ENCODE measurements at places on chromosomes 5 and 9.

DNA sequence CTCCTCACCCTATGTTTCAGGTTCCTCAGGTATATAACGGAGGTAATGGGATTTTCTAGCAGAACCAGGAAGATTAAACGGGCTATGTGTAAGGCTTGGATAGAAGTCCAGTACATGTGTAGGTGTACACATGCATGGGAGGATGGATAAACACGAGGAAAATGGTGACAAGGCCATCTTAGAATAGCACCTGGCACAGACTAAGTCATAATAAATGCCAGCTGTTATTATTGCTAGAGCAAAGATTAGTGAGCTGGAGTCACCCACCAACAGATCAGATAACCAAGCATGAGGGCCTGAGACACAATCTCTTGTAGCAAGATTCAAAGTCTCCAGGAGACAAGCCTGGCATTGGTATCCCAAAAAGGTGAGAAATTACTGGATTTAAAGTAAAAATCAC, 21.1 kb downstream of the SPOCK1 start:
- no peak for DNase-seq

DNA sequence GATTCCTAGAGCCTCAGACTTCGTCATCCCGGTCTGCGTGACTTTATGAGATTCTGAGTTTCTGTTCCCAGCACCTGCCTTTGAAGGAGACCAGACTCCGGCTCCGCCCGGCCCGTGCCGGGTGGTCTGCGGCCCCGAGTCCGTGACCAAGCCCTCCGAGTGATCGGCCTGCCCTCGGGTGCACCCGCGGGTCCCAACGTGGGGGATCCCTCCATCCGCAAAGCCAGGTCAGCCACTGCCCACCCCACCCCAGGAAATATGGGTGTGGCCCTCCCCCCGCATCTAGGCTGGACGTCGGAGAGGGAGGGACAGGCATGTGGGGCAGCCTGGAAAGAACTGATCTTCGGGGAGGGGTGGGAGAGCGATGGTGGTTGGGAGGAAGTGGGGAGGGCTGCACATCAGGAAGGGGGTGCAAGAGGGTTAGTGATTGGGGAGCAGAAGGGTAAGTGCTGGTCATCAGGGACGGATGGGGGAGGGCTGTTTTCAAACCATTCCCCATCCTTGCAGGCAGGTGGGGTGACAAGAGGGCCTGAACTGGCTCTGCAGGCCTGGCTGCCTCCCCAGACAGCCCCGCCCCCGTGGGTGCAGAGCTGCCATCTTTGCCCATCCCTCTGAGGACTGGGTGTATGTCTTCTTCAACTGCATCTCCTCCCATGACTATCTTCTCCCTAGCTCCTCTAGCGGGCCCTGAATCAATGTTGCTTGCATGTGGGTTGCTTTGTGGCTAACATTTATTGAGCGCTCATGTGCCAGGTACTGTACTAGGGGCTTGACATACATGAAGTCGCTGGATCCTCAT, 747 bp downstream of the LRSAM1 start:
- DNase-seq: peak; percentile 61

GRCh38 chr5:4230786-4231641, 635.4 kb downstream of the IRX1 start:
- DNase-seq: no peak

DNA sequence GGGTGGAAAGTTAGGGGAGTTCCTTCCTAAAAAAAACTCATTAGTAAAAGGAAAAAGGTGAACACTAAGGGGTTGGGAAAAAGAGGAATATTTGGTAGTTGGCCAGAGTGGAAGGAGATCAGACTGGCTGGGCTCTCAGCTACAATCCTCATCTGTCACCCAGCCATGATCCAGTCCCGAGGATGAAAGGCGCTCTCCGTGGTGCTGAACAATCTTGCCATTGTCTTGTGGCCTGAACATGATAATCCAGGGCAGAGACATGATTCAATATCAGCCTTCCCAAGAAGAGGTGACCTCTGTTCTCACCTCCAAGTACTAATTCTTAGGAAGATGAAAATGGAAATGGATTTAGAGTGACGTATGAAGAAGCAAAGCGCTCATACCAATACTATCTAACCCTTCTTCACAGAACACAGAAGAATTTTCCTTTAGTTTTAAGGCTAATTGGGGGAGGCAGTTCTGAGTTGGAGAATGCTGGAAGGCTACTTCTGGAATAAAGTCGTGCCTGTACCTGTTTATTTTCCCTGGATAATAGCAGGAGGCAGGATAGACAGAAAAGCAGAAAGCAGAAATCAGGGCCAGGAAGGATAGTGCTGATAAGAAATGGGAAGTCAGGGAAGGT, 36.6 kb upstream of the MYORG start:
- no peak for DNase-seq

DNA sequence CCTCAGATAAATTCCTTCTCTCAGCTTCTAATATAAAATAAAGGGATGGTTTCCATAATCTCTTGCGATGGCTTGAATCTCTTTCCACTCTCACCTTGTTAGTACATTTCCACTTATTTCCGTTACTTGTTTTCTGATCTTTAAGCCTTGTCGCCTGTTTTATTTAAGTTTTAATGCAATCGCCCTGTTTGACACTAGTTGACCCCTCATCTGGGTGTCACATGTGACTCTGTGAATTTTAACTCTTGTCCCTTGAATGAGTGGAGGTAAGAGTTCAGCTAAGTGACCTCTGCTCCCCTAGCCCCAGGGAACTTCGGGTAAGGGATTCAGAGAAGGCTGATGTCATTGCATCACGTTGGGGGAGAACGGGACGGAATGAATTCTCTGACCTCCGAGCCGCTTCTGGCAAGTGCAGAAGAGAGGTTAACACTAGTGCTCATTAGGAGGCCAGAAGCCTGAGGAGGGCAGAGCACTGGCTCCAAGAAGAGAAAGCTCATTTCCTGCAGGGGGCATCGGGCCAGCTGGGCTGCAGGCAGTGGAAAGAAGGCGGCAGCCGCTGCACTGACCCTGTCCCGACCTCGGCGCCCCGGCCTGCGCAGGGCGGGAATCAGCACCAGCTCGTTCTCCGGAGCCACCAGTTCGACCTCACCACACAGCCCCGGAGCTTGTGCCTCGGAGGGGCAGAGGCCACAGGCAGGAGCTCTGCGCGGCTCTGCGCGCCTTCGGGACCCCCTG, 569 bp downstream of the HINT2 start:
- peak; percentile 48 for DNase-seq

- DNase-seq: no peak
Measured at GRCh38 chr5:14129123-14129522, 14.0 kb upstream of the TRIO start.

GRCh38 chr9:470552-471194, 256.0 kb downstream of the DOCK8 start:
- DNase-seq: no peak

DNA sequence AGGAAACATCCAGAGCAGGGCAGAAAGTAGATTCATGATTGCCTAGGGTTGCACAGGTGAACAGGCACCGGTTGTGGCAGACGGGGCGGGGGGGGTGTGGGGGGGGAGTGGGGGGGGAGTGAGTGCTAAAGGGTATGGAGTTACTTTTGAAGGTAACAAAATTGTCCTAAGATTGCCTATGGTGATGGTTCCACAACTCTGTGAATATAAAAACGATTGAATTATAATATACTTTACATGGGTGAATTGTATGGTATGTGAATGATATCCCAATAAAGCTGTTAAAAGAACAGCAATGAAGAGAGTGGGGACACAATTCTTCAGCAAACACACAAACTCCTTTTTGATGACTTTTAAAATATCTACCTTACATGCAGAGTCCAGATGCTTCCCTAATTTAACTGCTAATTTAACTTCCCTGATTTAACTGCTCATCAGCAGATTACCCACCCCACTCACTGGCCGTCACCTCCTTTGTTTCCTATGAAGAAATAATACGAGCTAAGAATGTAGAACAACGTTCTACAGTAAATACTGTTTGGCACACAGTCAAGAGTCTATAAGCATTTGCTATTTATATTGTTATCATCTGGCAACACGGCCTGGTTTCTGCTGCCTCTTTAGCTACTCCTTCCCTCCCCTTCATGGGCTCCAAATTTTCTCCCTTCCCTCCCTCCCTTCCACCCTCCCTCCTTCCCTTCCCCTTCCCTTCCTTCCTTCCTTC, 83.5 kb downstream of the PTCH1 start:
- DNase-seq: no peak
